ENCODE measurements at places on chromosomes 16 and 17.

- DNase-seq, result no peak
These were observed 15.7 kb downstream of the ETV4 start for GRCh38 chr17:43530288-43531081.

GRCh38 chr16:57387598-57388354 is 15.5 kb downstream of the CX3CL1 start:
- DNase-seq, result no peak

DNA sequence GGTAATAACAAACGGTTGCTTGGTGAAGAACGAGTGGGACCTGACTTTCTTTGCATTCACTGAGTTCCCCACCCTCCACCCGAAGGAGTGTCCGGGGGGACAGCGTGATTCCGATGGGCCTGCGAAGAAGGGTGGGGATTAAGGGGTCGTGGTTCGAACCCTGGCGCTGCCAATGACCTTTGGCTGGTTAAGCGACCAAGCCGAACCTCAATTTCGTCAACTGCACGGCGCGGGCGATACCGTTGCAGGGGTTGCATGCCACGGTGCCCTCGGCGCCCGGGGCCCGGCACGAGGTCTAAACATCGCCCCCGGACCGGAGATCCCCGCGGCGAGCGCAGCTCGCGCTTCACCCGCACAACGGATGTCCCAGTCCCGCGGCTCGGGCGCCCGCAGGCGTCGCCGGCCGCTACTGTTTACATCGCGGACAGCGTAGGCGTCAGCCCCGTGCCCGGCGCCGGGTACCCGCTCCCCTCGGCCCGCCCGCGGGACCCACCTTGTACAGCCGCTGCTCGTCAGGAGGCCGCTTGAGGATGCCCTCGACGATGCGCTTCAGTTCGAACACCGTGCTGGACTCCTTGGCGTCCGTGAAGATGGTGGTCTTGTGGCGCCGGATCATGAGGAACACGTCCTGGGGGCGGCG is 460 bp downstream of the ELOB start:
- DNase-seq, result no peak

DNA sequence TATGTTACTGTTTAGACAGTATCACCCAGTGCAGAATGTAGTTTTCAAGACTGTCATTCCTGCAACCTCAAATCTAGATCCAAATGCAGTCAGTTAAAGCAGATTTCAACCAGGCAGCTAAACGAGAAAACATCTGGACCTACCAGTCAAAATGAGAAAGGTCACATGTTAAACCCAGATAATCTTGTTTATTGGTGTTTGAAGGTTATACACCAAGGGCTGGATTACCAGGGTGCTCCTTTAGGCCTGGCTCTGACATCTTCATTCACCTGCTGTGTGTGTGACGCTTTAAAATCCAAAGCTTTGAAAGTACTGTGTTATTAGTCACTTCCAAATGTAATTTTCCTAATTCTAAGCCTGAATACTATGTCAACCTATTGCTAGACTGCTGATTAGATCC is 54.9 kb downstream of the IKZF3 start:
- DNase-seq, result no peak

DNA sequence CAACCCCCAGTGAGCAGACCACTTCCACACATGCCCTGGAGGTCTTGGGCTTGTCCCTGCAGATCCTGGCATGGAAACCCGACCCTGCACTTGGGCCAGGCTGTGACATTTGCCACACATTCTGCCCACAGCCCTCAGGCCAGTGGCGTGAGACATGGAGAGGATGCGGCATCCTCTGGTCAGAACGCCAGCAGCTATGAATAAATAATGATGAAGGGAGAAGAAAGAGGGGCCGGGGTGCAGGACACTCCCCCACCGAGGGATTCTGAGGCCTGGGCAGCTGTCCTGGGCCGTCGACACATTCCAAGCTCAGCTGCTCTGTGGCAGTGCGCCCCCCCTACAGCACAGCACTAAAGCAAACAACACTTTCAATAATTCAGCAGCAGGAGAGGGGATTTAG is 148.8 kb downstream of the ENGASE start:
- DNase-seq, result no peak

GRCh38 chr17:73797594-73798110 is 153.4 kb upstream of the SDK2 start:
- no peak for DNase-seq

DNA sequence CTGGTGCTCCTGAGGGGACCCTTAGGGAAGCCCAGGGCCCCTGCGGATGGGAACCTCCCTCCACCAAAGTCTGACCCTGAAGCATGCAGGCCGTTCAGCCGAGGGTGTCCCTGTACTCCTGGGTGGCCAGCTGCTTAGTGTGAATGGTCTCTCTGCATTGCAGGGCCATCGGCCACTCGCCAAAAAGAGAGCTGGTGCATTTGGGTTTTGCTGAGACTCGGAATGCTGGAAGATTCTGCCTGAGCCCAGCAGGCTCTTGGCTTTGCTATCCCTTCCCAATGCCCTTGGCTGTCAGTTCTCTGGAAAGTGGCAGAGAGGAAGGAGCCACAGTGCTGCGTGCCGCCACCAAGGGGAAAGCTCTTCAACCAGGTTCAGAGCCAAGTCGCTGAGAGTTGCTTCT is 2.8 kb downstream of the MEOX1 start:
- DNase-seq, result no peak

GRCh38 chr16:49275870-49276269 is 5.8 kb downstream of the CBLN1 start:
- no peak for DNase-seq

DNA sequence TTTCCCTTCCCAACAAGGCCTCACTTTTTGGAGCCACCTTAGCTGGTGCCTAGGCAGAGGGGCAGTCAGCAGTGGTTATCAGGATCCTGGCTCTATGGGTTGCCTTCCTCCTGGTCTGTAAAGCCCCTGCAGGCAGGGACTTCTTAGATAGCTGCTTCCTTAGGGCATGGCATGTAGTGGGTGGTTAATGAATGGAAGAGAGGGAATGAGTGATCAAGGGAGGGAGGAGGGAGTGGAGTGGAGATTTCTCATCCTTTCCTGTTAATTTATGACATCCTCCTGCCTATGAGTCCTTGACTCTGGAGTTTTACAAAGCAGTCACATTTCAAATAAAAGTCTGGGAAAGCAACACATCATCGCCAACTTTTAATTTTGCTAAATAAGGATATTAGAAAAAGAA is 40.7 kb downstream of the SNX20 start:
- no peak for DNase-seq

GRCh38 chr17:63001689-63002394 is 35.8 kb downstream of the TANC2 start:
- DNase-seq, result no peak

- no peak for DNase-seq
These were observed 8.5 kb upstream of the KPNB1 start for GRCh38 chr17:47641202-47641601.

DNA sequence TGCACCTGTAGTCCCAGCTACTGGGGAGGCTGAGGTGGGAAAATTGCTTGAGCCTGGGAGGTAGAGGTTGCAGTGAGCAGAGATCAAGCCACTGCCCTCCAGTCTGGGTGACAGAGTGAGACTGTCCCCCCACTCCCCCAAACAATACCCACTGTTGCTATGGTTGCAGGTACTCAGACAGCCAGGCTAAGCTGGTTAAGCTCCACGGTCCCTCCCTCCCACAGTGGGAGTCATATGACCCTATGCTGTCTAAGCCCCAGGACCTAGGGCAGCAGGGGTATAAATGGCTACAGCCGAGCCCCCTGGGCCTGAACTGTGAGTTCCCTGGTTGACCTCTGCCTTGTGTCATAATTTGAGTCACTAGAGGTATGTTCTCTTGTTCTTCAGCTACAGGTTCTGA is 15.9 kb upstream of the RPRML start:
- no peak for DNase-seq

GRCh38 chr17:78708510-78708973 is 73.5 kb downstream of the CYTH1 start:
- DNase-seq, result peak; percentile 57

- peak; percentile 85 for DNase-seq
These were observed 12.4 kb upstream of the CACNG4 start for GRCh38 chr17:66952031-66952524.

- no peak for DNase-seq
These were observed 18.6 kb downstream of the IGFBP4 start for GRCh38 chr17:40461732-40462342.

GRCh38 chr16:89793955-89794354 is 22.5 kb downstream of the FANCA start:
- DNase-seq, result no peak

DNA sequence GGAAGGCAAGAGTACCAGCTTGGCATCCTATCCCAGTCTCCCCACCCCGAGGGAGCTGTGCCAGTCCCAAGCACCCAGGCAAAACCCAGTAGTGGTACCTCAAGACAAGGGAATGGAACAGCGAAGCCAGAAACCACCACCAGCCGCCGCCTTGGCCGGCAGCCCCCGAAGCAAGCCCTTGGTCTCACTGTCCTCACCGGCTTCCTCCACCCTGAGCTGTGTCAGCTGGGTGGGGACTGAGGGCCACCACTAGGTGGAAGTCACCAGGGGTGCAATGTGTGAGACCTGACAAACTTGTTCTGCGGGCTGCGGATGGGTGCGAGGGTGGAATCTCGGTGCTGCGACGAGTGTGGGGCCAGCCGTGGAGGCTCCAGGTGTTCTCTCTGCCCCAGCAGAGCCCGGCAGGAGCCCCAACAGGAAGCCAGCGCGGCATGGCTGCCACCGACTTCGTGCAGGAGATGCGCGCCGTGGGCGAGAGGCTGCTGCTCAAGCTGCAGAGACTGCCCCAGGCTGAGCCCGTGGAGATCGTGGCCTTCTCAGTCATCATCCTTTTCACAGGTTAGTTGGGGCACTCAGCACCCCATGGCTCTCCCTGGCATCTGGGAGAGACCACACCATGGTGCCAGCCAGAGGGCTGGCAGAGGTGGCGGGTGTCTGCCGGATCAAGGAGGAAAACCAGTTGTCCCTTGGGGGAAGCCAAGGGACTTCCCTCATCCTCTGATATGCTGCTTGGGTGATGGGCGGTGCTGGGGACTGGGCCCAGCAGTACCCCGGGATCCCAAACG is 6.7 kb downstream of the SMIM5 start:
- no peak for DNase-seq

- no peak for DNase-seq
These were observed 958 bp downstream of the CBX8 start for GRCh38 chr17:79795795-79796443.

DNA sequence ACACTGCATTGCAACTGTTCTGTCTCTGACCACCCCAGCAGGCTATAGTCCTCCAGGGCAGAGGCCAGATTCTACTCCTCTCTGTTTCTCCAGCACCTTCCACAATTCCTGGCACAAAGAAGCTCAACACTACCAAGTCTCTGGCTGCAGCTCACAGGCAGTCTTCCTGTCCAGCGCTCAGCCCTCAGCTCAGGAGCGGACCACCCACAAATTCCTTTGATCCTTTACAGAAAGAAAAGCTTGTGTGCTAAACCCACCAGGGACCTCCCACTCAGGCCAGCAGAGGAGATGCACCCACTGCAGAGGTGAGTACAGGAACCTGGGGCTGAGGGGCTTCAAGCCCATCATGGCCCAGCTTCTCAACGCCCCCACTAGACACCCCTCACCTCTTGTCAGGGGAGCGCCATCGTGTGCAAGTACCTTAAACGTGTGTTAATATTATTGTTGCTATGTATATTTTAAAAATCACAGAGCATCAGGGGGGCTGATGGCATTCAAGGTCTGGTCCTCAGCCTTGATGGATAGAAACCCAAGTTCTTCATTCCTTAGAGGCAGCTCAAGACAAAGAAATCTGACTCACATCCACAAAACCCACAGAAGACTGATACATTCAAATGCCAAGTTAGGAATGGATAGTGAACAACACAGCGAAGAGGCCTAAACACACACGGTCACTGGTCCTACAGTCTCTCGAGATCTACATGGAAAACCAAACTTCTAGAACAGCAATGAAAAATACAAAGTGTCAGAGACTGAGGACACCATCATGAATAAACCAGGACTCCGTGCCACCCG is 8.4 kb downstream of the HSDL1 start:
- no peak for DNase-seq

GRCh38 chr17:57243171-57243622 is 13.1 kb upstream of the MSI2 start:
- peak; percentile 1 for DNase-seq

- no peak for DNase-seq
These were observed at the start of gene SPNS2 for GRCh38 chr17:4498461-4499397. TSS of gene SPNS2 (plus strand) at chr17:4498881. CDS start at chr17:4499048, 167 bp downstream.

DNA sequence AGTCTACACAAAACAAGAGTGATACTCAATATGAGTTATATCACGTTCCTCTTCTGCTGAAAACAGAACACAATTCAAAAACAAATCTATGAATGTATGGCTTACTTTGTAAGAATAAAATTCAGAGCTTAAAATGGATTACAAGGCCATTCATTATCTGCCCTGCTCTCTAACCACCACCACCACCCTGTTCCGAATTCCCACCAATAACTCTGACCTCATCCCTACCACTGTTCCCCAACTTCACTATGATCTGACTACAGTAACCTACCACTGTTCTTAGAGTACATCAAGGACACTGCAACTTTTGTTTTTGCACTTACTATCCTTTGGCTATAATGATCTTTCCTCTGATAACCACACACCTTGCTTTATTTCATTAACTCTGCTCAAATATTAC is 21.3 kb downstream of the FBXL20 start:
- DNase-seq, result no peak

DNA sequence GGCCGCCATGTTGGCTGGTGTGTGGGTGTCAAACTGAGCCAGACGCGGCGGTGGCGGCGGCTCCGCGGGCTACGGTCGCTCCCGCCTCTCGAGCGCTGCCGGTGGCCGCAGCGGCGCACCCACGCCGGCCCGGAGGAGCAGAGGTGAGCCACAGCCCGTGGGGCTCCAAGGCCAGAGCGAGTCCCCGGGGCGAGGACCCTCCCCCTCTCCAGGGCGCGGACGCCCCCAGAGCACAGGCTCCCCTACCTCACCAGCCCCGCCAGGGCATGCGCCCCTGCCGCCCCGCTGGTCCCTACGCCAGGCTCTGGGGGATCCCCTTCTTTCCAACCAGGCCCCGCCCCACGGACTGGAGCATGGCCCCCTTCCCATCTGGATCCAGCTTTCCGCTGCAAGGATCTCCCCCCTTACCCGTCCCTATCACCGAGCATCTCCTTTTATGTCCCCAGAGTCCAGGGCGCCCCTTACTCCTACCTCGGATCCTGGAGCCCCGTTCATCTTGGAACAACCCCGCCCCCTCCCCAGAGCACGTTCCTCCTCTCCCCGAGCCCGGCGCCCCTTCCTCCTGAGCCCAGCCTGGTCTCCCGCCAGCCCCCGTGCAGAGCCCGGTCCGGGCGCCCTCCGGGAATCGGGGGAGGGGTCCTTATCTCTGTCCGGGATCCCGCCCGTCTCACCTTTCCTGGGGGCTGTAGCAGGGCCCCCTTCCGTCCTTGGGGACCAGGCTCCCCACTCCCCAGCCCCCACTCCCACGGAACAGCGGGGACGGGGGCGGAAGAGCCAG is 412 bp downstream of the EPN2 start:
- DNase-seq, result no peak

- DNase-seq, result no peak
These were observed 31.0 kb upstream of the SMPD3 start for GRCh38 chr16:68479271-68479670.

DNA sequence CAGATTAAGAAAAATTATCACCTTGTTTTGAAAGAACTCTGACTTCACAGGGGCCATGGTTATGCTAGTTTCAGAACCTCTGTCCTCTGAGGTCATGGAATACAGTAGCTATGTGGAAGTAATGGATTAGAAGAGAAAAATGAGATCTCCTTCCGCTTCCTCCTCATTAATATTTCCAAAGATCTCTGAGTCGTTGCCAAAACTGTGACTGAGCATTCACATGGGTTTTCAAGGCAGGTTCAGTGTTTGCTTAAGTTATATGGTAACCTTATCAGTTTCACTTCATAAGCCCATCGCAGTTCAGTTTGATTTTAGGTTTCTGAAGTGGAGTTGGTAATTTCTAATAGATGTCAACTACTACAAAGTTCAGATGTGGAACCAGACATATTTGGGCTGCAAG is 321.2 kb upstream of the SOX9 start:
- no peak for DNase-seq
